Hematopoietic multipotent progenitor cell treated with erythropoietin and hydrocortisone succinate and interleukin-3 and kit ligand, for 17 days (in vitro differentiated cells): ENCODE measurements at places on chromosomes 13 and 19.

DNA sequence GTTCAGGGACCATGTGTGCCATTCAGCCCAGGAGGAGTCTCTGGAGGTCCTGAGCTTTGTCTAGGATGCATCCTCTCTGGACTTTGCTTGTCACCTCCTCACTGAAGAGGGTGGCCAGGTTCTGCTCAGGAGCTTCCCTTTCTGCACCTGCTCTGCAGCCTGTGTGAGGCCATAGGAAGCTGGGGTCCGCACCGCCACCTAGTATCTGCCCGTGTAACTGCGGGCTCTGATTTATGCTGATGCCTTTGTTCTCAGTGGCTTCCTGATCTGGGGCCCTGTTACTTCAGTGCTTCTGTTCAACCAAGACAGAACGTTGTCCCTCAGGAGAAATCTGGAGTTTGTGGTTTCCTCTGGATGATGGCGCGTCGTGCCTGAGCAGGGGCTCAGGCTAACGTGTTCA lies 15.5 kb downstream of the ZNF610 start:
- no peak for DNase-seq

DNA sequence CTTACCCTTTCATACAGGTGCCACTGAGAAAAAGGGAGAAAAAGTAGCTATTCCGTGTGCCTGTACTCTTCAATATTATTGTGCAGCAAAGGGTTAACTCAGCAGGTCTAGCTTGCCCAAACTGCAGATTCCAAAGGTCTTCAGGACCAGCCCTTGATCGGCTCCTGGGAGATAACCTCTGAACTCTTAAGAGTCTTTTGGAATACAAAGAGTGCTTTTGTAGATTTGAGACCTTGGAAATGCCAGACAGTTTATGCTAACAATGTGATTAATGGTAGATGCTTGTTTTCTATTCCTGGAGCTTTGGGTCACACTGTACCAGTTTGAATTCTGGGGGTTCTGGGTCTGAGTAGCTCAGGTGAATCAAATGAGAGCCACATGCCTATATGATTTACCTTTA lies 844.7 kb upstream of the MIR17HG start:
- no peak for DNase-seq

DNA sequence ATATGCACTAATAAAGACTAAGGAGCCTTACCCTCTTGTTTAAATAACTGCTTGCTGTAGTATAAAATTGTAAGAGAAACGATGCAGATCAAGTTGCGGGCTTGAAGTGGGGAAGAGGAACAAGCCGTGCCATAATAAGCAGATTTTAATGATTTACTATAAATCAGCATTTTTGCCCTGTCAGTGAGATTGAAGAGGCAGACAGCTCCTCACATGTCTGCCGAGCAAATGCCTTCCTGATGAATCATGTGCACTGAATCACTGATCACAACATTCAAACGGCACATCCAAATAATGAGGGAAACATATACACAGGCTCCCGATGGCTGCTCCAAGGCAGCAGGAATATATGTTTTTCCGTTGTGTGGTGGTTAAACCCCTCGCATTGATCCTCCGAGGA lies 282.9 kb downstream of the TSHZ3 start:
- no peak for DNase-seq

DNA sequence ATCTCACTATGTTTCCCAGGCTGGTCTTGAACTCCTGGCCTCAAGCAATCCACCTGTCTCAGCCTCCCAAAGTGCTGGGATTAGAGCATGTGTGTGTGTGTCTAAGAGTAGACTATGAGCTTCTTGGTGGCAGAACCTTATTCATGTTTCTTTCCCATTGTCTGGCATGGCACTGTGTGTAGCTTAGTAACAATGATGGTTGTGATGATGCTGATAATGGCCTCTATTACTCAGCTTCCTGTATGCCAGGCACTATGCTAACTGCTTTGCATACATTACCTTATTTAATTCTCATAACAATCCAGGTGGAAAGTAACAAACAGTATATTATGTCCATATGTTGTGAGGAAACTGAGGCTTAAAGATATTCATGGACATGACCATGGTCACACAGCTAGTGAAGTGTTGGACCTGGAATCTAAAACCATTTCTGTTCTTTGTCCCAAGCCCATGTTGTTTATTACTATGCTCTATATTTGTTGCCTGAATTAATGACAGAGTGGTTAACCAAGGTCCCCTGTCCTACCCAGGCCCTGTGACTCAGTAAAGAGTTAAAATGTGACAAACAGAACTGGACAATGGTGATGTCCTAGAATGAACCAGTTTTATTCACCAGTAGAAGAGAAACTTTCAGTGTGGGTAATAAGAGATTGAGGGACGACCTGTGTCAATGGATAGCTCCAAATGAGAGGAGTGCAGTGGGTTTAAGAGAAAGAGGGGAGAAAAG lies 109.6 kb downstream of the KLF5 start:
- no peak for DNase-seq

GRCh38 chr19:8395621-8396082 lies 5.5 kb downstream of the RAB11B start:
- no peak for DNase-seq

DNA sequence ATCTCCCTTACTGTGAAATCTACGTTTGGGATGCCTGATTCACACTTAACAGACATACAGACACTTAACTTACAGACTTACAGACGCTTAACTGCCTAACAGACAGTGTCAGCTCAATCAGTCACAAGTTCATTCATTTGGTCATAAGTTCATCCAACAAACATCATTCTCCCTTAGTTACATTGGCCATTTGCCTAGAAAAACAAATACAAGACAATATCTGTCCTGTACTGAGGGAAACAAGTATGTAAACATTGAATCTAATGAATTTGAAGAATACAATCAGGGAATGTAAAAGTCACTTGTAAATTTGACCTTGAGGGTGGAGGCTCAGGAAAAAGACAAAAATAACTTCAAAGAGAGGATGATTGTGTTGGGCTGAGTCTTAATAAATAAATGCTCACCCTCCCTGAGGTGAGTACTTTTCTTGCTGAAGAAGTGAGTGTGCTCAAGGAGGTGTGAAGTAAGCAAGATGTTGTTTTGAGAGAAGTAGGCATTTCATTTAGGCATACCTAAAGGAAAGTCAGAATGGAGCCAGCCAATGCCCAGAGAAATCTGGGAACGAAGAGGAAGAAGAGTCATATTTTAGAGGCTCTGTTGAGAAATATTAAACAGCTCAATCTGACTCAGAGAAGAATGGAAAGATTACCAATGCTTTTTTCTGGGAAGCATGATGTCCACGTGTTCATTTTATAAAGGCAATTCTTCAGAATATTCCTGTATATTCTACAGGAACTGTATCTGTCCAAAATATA lies 958.4 kb upstream of the SLC10A2 start:
- DNase-seq = no peak

GRCh38 chr19:815079-815774 lies 6.5 kb downstream of the PLPPR3 start:
- DNase-seq = no peak
